SW 1271 (cell line): ENCODE measurements at places on chromosomes 4 and X.

GRCh38 chr4:148076964-148077363 lies 345.1 kb downstream of the ARHGAP10 start:
- no peak for DNase-seq

DNA sequence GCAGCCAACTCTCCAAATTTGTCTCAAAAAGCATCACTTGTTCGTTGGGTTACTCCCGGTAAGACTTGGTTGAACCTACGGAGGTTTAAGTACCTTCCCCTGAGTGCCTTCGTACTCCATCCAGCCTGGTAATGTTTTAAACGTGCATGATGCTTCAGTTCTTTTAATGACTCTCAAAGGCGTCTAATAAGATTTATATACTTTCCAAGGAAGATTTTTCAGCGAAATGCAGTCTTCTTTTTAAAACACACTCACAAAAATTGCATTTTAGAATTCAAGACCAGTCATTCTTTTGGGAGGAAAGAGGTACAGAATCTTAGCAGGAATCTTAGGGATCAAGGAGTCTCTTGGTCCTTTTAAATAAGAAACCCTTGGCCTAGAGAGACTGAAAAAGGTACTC lies 430 bp upstream of the TRPC3 start:
- no peak for DNase-seq

DNA sequence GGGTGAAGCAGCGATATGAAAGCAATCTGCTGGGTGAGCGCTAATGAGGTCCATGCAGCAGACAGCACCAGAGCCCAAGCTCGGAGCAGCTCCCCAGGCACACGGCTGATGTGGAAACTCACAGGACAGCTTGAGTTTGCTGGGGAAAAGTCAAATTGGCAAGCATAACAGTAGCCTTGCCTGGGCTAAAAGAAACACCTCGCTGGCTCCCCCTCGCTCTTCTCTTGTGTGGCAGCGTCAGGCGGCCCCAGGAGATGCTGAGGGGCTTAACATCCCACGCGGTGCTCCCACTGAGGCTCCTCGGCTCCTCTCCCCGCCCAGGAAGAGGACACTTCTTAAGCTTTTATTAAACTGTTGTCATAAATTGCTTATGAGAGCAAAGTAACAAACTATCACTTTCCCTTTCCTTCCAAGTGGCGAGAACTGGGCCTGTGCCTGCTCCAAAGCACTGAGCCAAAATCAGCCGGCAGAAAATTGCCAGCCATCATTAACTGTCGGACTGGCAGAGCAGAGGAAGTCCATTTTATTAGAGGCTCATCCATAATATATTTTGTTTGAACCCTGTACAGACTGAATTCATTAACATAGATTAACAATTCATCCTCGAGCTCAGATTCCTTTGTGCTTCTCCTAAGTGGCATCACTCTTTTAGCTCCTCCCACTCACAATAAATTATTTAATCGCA lies 111.4 kb downstream of the TSPAN5 start:
- DNase-seq: no peak

GRCh38 chr4:81204571-81204970 lies 10.5 kb downstream of the PRKG2 start:
- no peak for DNase-seq

GRCh38 chr4:3316146-3316545 lies 23.3 kb downstream of the RGS12 start:
- no peak for DNase-seq

- no peak for DNase-seq
These were observed 1.2 kb downstream of the CXCL3 start for GRCh38 chr4:74037076-74037955.

- DNase-seq: no peak
These were observed 199.7 kb upstream of the KLF3 start for GRCh38 chr4:38464328-38464727.

DNA sequence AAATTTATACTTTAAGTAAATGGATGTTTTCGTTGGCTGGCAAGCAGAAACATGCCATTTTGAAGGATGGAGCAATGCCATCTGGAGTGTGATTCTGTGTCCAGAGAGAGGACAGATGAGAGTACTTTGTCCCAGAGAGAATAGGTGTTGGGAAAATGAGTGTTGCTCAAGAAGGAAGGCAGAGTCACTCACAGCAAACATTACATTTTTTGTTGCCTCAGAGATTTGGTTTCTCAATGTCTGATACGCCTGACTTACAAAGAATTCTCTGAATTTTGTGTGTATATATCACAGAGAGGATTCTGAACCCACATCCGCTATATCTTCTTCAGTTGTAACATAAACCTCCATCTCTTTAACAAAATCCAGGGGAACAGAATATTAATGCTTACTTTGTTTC lies 102.8 kb upstream of the PCDH18 start:
- DNase-seq: no peak

- DNase-seq: no peak
These were observed 148.2 kb downstream of the RASL11B start for GRCh38 chr4:53010318-53010717.

GRCh38 chr4:109979920-109980717 lies 67.4 kb downstream of the EGF start:
- no peak for DNase-seq

- no peak for DNase-seq
These were observed 28.7 kb upstream of the SMIM10L2A start for GRCh38 chrX:135393051-135393450.

- DNase-seq: no peak
These were observed 45.5 kb downstream of the METTL14 start for GRCh38 chr4:118730683-118731082.

- DNase-seq: no peak
These were observed 251.9 kb downstream of the PAPSS1 start for GRCh38 chr4:107468156-107468555.

GRCh38 chrX:15017491-15017890 lies 144.3 kb downstream of the MOSPD2 start:
- DNase-seq: no peak

- DNase-seq: no peak
These were observed 38.0 kb downstream of the CTBP1 start for GRCh38 chr4:1210971-1211370.

- no peak for DNase-seq
These were observed 16.7 kb downstream of the TMEM175 start for GRCh38 chr4:948936-949300.

- no peak for DNase-seq
These were observed 122.8 kb downstream of the RBMX2 start for GRCh38 chrX:130524476-130525194.

DNA sequence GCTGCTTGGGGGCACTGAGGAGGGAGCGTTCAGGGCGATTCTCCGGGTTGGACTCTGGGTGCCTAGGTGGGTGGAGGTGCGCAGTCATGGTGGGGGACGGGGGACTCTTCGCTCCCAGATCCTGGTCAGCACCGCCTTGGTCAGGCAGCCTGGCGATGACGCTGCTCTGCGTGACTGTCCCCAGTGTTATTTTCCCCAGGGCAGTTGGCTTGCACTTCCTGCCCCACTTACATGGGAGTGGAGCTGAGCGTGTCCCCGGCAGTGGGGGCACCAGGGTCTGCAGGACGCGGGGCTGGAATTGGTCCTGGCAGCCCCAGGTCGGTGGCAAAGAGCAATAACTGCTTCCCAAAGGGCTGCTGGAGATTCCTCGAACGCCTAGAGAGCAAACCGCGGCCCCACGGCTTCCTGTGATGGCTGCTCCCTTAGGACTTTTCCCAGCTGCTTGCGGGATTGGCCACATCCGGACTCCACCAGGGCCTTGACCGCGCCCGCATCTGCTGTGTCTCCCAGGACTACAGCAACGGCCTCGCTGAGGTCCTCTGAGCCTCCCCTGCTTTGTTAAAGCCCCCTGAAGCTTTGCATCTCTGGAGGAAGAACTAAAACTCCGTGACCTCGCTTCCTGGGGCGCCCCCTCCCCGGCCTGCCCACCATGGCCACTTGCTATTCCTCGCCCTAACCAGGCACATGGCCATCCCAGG lies 35.3 kb upstream of the GPR78 start:
- no peak for DNase-seq

DNA sequence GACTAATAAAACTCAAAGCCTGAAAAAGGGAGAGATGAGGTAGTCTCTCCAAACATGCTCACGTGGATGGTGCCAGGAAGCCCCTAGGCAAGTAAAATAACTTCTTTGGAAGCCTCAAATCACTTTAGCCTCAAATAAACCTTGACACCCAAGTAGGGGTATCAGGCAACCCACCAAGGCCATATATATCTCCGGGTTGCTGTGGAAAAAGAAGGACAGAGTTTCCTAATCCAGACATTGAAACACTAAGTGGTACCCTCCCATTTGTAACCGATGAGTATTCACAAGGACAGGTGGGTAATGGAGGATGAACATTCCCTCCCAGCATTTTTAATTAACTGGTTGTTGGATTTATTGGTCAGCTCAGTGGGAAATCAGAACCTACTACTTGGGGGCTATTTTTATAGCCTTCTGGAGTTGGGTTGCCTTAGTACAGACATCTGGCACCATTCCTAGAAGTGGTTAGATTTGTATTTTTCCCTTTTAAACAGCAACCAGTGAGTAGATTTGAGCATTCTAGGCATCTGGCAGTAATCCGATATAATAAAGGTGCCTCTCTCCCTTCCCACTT lies 87.7 kb downstream of the GPC3 start:
- DNase-seq: no peak

- no peak for DNase-seq
These were observed 223.1 kb downstream of the ANK2 start for GRCh38 chr4:113272523-113272922.
